ENCODE measurements at places on chromosomes 7 and 10. TPM values are rescaled to one million over a fixed set of nuclear protein-coding genes. Genes with fewer than 3 reads are reported as not detected.

The GIMAP2 gene
- total RNA-seq: 29.1 TPM

The C7orf57 gene
- 0.95 TPM for total RNA-seq

- ATAC-seq: no peak
Observed at GRCh38 chr10:106938513-106938912, 226.0 kb downstream of the SORCS1 start.

GRCh38 chr10:89256340-89256739, 4.8 kb upstream of the LIPA start:
- peak; percentile 5 for ATAC-seq

DNA sequence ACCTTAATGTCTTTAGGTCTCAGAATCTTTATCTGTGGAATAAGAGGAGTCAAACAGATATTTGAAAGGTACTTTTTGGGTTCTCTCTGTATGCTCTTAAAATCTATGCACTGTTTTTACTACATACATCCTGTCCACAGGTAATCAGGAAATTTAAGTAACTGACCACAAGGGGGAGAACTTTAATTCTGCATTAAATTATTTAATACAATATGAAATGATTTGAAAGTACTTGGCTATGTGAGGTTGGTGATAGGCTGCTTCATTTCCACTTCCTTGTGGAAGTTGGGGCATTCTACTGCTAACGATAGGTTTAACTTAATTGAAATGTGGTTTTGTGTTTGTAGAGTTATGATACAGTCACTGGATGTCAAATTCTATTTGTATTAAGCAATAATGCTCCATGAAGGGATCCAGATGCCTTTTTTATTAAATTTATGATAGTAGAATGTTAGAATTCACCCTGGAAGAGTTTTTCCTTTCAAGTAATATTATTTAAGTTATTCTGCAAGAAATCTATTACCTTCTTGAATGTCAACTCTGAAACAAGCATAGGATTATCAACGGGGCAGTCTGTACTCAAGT, 6.0 kb downstream of the TEX47 start:
- ATAC-seq: no peak

DNA sequence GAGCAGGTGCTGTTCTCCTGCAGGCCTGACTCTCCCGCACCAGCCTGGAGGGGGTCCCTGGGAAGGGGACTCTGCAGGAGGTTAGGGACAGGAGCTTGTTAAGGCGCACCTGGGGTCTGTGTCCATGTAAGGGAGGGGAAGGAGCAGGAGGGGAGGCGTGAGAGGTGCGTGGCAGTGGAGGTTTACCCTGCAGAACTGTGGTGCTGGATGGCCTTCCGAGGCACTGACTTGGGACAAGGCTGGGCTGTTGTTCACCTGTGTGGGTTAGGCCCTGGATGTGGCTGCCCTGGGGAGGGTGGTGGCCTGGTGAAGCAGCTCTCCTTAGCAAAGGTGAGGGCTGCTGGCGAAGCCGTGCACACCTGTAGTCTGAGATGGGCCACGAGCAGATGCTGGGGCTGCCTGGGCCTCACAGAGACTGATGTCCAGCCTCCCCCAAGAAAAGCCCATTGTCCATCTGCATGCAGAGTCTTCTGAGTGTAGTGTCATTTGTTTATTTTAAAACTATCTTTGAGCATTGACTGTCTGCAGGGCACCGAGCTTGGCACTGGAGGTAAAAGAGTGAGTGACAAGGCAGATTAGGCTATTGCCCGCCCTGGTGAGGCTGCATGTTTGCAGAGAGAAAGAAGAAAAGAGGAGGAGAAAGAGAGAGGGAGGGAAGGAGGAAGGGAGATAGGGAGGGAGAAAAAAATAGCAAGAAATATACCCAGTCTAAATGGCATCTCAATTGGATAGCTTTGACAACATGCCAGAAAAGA, 225.3 kb downstream of the GLRX3 start:
- ATAC-seq: no peak

Data from activated T-helper 17 cell treated with anti-CD3 and anti-CD28 coated beads, Interleukin-2, amount 50 U/mL, for 72 hours (primary cell).